Naive thymus-derived CD4-positive, alpha-beta T cell (primary cell): ENCODE measurements at places on chromosomes 7 and 10.

DNA sequence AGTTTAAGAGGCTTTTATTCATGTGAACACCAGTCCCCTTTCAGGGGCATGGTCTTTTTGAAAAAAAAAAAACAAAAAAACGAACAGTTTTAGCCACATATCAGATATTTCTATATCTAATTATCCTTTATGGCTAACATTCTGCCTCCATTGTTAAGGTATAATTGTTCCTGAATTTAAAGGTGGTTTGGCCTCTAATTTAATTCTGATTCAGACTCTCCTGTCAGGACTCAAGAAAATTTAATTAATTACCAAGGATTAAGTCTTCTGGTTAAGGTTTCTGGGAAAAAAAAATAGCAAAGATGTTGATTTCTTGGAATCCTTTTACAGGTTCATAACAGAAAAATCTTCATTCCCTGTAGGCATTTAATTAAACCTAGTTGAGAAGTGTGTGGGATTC lies 27.4 kb downstream of the COL1A2 start:
- DNase-seq = no peak

DNA sequence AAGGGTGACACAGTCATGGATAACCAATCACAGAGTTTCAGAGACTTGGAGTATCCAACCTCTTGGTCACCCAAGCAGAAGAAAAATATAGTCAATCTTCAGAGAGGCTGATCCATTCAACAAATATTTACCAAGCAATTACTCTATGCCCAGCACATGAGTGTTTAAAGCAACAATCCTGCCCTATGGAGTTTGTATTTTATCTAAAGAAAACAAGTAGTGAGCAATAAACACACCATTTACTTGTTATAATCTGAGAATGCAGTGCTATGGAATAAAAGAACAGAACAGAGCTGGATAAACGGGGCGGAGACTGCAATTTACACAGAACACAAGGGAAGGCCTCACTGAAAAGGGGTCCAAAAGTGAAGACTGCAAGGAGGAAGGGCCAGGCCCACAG lies 63.8 kb downstream of the GRB10 start:
- DNase-seq = no peak

DNA sequence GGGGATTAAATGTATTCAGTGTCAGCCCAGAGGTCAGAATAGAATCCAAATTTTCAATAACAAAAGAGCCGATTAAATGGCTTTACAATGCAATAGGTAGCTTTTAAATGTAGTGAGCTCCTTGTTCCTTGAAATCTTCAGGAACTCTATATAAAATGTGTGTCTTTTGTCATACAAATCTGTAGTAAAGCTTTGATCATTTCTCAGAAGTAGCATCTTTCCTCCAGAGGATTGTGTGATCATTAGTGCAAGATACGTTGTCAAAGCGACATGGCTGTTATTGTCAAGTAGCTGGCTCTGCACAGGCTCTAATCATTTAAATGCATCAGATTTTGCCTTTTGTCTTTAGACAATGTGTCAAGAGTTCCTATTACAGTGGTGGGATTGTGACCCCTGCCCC lies 116.1 kb upstream of the NAMPT start:
- DNase-seq = no peak

DNA sequence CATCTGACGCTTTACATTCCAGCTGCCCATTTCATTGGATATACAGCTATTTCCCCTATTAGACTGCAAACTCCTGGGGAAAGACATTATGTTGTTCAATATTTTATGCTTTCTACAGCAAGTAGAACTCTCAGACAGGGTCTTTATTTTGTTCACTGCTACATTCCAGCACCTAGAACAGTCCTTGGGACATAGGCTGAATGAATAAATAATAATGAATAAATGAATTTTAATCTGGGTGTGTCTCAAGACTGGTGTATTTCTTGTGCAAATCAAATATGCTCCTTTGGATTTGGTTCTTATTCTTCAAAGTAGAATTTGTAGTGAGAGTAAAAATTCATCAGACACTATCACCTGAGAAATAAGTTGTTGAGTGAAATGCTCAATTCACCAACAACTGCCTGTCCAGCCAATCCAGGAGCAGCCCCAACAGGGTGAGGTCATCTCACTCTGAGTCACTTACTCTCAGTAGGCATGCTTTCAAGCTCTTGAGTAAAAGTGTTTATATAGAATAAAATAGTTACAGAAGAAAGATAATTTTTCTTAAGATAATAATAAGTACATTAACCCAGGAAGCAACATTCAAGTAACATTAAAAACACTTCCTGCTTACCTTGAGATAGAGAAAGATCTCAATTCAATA lies 287.5 kb upstream of the NPVF start:
- no peak for DNase-seq

- DNase-seq = no peak
These were observed 551.2 kb upstream of the ANKRD30A start for GRCh38 chr10:36574207-36574606.

- DNase-seq = no peak
These were observed 9.2 kb upstream of the ODAD2 start for GRCh38 chr10:28008054-28008453.

DNA sequence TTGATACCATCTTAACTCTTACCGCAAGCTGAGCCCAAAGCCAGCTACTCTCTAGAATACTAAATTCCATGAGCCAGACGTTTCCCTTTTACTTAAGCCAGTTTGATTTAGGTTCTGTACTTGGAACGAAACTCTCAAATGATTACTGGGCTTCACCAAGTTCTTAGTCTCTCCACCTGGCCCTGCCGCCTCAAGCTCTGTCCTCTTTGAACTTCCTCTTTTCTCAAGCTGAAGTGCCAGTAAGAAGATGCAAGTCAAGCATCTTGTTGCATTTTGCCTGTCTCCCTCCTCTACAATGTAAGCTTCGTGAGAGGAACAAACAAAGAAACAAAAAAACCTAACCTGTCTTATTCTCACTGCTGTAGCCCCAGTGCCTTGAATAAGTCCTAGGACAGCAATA lies 358.2 kb upstream of the NPVF start:
- no peak for DNase-seq

DNA sequence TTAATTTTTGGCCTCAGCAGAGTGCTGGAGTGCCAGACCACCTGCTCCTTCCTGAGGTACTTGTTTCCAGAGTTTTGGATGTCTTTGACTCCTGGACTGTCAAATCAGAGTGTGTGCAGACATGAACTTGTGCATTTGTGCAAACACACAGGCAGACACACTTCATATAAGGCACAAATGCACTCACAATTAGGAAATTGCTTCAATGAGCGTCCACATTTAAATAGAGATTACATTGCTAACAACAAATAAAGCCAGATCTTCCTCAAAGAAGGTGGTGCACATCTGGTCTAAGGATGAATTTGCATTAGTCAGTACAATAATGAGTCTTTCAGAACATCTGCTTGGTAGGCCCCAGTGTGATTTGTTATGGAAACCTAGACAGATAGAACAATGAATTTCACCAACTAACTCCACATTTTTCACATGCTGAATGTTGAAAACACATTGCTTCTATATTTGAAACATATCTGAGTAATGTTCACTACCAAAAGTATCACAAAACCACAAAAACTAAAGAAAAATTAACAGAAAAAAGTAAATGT lies 266.7 kb upstream of the INHBA start:
- no peak for DNase-seq

DNA sequence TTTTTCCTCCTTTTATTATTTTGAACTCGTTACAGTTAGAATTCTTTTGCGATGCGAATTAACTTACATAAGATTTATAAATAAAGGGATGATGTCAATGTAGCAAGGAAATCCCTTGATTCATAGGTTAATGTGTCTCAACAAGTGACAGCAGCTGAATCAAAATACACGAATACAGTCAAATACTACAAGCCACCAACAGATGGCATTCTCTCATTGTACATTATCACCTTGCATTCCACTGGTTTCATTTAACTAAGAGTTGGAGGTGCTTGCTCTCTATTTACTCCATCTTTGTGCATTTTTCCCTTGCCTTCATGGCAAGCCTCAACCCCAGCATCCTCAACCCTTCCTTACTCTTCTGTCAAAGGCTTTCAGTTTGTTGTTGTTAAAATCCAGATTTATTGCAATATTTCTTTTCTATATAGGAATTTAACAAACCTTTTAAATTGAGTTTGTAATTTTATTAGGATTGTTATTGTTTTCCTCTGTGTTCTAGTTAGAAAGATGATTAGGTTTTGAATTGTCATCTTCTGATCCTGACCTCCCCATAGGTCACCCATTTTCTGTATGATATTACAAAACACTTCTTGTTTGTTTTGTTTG lies 78.3 kb downstream of the SLC25A40 start:
- no peak for DNase-seq

GRCh38 chr10:78406648-78407008 lies 373.0 kb downstream of the RPS24 start:
- DNase-seq = no peak

GRCh38 chr10:101567165-101568006 lies 20.7 kb downstream of the POLL start:
- DNase-seq = no peak

DNA sequence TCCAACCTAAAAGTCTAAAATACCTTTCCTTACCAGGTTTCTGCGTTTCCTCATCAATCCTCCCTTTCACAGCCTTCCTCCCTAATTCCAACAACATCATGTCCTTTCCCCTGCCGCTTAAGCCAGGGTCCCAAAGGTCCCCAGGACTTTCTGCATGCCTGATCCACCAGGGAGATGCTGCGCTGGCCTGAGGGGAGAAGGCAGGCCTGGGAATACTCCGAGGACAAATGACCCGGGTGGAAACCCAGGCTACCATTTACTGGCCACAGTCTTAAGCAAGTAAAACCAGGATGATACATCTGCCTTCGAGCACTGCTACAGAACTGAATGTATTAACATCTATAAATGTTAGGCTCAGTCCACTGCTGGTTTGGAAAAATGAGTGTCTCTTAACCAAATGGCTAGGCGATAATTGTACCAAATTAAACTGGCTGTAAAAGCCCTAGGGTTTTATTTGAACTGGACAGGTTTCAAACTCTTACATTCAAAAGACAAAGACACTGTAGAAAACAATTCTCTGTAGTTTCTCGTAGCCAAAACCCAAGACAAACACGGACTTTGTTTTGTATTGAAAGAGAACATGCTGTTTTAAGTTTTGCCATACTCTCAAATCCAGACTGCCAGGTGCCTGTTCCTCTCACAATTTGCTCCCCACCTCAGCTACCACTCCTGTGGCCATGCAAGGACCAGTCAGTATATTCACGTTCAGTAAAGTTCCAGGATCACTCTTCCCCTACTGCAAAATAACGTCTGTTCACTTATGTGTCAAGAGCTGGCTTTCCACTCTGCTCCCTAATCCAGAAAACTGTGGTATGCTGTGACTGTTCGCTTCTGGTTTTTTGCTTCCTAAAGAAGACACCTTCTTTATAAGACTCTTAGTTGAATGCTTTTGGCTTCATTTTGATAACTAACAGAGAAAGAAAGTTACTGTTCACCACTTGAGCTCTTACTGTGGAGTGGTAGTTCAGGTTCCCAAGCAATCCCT lies 145.7 kb downstream of the RNF216 start:
- DNase-seq = no peak

DNA sequence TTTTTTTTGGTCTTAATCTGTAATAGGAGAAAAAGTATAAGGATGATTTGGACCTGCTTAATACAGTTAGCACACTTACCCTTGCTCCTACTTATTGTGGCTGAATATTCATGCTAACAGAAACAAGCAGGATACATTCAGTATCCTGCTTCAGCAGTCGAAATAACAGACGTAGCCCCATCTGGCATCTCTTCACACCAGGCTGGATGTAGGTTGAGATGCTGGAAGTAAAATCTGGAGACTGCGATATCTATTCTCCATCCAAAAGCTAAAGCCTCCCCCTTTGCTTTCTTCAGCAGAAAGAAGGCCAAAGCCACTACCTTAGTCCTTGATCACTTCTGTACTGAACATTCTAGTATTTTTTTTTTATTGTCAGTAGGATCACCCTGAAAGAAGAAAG lies 537.4 kb downstream of the AUTS2 start:
- no peak for DNase-seq

GRCh38 chr10:623477-624311 lies 65.8 kb downstream of the DIP2C start:
- DNase-seq = no peak

DNA sequence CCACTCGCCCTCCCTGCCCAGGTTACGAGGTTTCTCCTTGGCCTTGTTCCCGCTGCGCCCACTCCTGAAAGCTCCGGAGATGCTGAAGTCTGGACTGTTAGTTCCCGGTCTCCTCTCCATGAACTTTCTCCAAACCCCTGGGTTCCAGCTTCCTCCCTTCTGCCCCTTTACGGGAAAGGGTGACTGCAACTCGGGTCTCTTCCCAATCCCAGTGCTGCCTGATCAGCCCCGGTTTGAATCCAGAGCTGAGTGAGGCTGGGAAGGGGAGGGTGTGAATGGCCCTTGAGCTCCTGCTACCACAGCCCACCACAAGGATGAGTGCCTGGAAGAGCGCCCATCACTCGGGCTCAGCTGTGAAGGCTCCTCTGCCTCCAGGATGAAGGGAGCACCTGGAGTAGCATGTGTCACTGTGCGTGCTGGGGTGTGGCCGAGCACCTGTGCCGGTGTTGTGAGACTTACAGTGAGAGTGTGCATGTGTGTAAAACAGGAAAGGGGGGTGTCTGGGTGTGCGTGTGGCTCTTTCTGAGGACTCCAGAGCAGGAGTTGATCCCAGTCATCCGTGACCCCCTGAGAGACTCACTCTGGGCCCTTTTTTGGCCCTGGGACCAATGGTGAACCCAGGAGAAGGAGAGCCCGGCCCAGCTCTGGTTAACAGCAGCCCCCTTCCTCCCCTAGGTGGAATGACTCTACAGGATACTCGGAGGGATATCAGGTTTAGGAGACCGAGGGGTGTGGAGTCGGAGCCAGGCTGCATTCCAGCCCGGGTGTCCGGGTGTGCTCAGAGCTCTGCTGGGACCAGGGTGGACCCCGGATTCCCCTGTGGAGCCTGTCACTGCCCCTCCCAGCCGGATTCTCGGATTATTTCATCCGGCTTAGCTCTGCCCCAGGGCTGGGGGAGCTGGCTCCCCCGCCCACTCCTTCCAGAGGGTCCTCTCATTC lies 1.1 kb upstream of the ZNF467 start:
- DNase-seq = no peak

- DNase-seq = no peak
These were observed 13.3 kb downstream of the ZNF862 start for GRCh38 chr7:149851449-149851848.
